M059J (cell line): ENCODE measurements at places on chromosomes 5 and 9.

DNA sequence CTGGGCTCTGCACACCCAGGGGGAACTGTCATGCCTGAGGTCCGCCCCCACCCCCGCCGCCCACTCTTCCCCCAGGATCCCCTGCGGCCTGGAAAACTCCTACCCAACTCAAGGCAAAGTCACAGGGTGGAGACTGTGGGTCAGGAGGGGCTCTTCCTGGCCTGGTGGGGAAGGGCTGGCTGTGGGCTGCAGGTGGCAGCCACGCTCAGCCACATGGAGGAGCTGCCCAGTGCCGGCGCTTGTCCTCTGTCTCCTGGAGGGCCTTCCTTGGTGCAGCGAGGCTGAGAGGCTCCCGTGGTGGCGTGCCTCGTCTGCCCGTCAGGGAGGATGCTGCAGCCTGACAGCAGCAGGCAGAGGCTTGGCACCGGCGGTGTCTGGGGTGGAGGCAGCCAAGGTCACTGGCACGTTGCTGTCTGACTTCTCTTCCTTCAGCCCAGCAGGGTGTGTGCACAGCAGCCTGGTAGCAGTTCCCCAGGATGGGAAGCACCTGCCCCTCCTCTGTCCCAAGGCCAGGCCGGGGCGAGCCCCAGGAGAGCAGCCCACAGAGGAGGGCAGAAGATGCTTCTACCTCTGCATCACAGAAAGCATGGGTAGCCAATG, 78.1 kb downstream of the ADAMTS2 start:
- no peak for DNase-seq

DNA sequence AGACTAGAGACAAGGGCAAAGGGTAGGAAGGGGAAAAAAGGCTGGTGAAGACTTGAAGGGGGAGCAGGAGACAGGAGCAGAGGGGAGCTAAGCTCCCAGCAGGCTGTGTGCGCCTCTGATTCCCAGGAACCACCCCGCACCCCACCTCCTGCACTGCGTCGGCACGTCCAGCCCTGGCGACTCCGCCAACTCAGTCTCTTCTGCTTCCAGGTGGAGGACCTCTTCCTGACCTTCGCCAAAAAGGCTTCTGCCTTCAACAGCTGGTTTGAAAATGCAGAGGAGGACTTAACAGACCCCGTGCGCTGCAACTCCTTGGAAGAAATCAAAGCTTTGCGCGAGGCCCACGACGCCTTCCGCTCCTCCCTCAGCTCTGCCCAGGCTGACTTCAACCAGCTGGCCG, 30.5 kb downstream of the DYNC2I2 start:
- no peak for DNase-seq

GRCh38 chr5:31048282-31049270, 144.9 kb upstream of the CDH6 start:
- no peak for DNase-seq

- DNase-seq: no peak
Observed at GRCh38 chr5:6212244-6212643, 166.1 kb downstream of the MED10 start.

- no peak for DNase-seq
Observed at GRCh38 chr9:90906316-90907055, 104.9 kb downstream of the SYK start.

GRCh38 chr5:34022121-34022705, 14.4 kb upstream of the AMACR start:
- peak; percentile 64 for DNase-seq

- peak; percentile 51 for DNase-seq
Observed at GRCh38 chr5:96936431-96937320, 796 bp downstream of the LNPEP start.

GRCh38 chr9:77038281-77039036, 19.0 kb downstream of the FOXB2 start:
- no peak for DNase-seq

GRCh38 chr9:1978941-1979340, 36.2 kb upstream of the SMARCA2 start:
- peak; percentile 59 for DNase-seq

GRCh38 chr9:98226516-98226915, 28.9 kb downstream of the TBC1D2 start:
- DNase-seq: peak; percentile 63

- peak; percentile 73 for DNase-seq
Observed at GRCh38 chr5:78964889-78965288, 20.2 kb downstream of the ARSB start.

DNA sequence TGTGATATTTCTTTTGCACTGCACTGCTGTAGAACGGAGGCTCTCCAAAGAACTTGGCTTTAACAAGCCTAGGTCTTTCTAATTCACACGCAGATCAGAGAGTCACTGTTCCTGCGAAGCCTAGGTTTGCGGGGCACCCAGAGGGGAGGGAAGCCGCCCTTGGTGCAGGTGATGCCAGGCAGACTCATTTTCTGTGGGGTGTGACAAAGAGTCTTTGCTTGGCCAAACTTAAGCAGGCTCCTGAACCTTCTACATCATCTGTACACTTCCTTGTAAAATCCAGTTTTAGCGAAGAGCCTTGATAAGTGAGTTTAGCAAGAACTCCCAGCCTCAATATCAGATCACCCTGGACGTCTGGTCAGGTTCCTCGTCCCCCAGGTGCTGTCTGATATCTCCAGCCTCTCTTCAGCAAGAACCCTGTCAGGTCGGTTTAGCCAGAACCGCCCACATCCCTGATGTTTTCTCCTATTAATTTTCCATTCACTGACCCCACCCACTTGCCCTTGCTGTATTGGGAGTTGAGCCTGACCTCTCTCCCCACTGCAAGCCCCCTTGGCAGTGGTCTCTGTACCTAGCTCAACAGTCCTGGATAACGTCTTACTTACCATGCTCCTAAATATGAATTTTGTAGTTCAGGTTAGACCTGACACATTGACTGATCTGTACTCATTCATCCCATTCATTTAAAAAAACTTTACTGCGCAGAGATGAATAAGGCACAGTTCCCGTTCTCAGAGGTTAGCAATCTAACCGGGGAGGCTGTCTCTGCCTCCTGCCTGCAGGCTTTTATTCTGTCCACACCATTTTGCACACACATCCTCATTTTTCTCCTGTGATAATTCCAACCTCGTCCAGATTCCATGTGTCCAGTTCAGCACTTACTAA, 880 bp upstream of the UBAC1 start:
- DNase-seq: no peak

GRCh38 chr9:77729177-77729576, 81.1 kb upstream of the GNA14 start:
- DNase-seq: no peak

DNA sequence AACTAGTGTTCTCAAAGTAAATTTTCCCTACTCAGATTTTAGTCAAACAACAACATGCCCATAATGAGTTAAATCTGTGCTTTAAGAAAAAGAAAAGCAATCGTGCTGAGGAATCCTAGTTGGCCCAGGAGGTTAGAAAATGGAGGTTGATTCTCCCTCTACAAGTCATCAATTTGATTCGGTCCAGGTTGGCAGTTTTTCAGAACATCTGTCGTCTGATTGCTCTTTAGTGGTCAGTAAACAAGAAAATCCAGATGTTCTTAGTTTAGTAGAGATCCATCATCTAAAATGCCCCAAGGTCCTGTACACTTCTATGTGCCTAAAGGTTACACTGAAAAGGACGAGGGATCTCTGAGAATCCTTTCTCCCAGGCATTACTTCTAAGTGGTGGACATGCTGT, 659.2 kb downstream of the MTRR start:
- DNase-seq: no peak

- DNase-seq: peak; percentile 93
Observed at GRCh38 chr9:83027153-83027891, 35.6 kb downstream of the RASEF start.

GRCh38 chr5:2579126-2579525, 172.4 kb downstream of the IRX2 start:
- no peak for DNase-seq

GRCh38 chr5:40276426-40277102, 403.2 kb upstream of the PTGER4 start:
- DNase-seq: peak; percentile 7

GRCh38 chr5:6837519-6838110, 124.4 kb downstream of the TENT4A start:
- no peak for DNase-seq

GRCh38 chr9:131618071-131618479, 72.8 kb downstream of the PRRT1B start:
- DNase-seq: peak; percentile 46

- DNase-seq: peak; percentile 20
Observed at GRCh38 chr9:35415402-35416097, 74.4 kb upstream of the RUSC2 start.

DNA sequence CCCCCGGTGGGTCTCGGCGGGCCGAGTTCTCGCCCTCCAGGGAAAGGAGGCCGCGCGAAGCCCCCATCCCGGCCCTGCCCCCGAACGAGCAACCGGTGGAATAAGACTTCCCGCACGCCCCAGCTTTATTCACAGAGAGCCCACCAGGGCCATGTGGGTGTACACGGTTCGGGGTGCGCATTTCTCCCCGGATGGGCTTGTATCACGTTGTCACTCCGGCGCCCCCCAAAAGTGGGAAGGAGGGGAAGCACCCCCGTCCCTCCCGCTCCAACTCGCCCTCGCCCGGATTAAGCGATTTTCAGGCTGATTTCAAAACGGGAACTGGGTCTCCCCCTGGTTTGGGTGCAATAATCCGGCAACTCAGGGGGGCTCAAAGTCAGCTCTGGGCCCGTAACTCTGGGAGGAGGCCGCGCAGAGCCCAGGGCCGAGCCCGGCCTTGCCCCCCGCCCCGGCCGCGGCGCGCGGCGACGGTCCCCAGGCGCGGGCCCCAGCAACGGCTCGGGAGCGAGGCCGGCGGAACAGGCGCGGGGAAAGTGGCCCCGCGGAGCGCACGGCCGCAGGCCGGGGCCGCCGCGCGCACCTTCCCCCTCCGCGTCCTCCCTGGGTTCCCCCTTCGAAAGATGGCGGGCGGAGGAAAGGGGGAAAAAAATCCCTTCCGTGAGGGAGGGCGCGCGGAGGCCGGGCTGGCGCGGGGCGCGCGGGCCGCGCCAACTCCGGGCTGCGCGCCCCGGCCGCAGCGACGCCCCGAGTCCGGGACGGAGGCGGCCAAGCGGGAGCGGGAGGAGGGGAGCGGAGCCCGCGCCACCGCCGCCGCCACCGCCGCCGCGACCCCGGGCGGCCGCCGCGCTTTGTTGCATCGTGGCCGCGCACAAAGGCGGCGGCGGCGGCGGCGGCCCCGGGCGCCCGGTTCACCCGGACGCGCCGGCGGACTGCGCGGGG, 644 bp downstream of the BRD3 start:
- DNase-seq: peak; percentile 34

GRCh38 chr9:35102465-35102768, 514 bp downstream of the STOML2 start:
- DNase-seq: no peak

DNA sequence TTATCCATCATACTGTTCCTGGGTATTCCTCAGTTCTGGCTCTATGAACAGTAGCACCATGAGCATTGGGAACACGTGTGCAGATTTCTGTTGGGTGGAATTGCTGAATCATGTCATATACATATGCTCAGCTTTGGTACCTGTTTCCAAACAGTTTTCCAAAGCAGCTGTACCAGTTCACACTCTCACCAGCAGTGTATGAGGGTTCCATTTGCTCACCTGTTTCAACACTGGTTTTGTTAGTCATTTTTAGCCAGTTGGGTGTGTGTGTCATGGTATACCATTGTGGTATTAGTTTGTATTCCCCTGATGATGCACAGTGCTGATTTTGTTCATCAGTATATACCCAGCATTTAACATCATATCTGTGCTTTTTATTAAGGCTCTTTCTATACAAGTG, 56.7 kb upstream of the ECM2 start:
- DNase-seq: no peak

DNA sequence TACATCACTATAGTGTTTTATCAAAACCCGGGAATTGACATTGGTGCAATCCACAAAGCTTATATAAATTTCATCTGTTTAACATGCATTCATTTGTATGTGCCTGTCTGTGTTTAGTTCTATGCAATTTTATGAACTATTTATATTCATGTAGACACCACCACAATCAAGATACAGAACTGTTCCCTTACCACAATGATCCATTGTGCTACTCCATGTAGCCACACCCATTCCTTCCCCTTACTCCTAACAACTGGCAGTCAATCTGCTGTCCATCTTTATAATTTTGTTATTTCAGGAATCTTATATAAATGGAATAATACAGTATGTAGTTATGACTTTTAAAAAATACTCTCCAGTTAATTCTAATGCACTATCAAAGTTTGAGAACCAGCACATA, 389.5 kb downstream of the HTR1A start:
- no peak for DNase-seq

GRCh38 chr9:114677418-114677817, 4.6 kb downstream of the TEX48 start:
- peak; percentile 100 for DNase-seq

DNA sequence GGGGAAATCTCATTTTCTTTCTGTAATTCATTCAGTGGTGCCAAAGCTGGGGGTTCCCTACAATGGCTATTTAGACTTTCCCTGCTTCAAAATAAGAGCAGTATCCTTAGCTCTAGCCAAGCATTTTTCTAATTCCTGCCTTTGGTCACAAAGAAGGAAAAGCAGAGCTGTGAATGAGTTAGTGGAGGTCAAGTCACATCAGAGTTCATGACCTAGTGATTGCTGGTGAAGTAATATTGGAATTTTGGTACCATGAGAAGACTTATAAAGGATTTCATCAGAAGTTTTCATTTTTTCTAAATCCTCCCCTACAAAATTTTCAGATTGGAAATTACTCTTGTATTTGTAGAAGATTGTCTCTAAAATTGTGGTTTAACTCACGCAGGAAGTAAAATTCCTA, 28.0 kb downstream of the DNAJC21 start:
- no peak for DNase-seq

DNA sequence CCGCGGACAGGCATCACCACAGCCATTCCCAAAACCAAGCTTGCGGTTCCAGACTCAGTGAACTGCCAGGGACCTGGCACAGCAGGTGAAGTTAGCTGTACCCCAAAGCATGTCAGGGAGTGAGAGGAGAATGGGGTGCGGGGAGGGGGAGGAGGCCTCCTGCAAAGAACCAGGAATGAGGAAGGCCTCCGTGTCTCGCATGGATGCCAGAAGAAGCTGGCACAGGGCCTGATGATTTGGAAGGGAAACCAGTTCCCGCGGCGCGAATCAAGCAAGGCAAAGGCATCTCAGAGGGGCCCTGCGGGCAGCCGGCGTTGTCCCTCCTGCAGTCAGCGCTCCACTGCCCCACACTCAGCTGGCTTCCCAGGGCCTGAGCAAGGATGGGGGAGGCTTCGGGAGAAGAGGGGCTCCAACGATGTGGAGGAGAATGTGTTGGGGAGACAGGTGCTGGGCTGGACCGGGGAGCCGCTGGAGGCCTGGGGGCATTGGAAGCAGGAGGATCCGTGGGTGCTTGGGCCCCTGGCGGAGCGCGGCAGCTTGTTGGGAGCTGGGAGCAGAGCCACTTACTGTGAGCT, 14.6 kb downstream of the SLC9A3 start:
- DNase-seq: no peak

DNA sequence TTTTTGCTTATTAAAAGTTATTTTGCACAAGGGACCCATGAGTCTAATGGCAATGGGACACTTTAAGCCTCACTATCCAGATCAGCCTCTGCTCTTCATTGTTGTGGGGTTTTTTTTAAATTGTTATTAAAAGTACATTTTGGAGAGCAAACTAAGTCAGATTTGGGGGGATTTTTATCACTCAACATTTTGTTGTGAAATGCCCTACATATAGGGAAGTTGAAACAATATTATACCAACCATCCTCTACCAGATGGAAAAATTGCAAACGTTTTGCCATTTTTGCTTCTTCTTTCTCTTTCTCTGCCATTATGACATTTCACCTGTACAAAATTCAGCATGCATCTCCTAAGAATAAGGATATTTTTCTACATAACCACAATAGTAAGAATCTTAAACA, 75.3 kb downstream of the SLC1A3 start:
- no peak for DNase-seq
